ENCODE measurements at places on chromosomes 13 and 19.

DNA sequence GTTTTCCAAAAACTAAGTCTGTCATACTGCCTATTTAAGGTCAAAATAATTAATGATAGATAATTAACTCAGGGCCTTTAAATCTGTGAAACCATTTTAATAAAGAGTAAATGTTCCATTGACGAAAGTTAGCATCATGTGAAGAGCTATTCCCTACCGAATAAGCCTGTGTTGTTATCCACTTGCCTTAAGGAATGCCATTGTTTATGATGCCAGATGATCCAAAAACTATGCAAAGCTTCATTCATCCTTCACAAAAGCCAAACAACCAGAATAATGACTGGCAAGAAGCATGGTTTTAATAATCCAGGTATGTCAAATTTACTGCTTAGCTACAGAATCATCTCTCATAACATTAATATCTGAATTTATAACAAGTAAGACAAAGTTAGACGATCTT is 6.5 kb upstream of the GPC6 start:
- no peak for DNase-seq

DNA sequence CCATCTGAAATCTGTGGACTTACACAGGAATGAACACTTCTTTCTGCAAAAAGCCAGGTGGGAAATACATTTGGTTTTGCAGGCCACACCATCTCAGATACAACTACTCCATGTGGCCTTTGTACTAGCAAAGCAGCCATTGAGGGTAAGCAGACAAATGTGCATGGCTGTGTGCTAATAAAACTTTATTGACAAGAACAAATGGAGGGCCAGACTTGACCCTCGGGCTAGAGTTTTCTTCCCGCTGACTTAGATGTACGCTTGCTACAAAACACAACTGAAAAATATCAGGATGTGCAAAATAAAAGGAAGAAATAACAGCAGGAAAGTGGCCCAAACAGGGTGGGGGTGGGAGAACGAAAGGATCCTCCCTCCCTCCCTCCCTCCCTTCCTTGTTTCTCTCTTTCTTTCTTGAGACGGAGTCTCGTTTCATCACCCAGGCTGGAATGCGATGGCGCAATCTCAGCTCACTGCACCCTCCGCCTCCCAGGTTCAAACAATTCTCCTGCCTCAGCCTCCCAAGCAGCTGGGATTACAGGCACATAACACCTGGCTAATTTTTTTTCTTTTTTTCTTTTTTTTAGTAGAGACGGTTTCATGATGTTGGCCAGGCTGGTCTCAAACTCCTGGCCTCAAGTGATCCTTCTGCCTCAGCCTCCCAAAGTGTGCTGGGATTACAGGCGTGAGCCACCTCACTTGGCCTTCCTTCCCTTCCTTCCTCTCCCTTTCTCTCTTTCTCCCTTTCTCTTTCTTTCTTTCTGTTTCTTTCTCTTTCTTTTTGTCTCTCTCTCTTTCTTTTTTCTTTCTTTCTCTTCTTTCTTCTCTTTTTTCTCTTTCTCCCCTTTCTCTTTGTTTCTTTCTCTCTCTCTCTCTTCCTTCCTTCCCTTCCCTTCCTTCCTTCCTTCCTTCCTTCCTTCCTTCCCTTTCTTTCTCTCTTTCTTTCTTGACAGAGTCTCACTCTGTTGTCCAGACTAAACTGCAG is 29.3 kb downstream of the CCL25 start:
- no peak for DNase-seq

DNA sequence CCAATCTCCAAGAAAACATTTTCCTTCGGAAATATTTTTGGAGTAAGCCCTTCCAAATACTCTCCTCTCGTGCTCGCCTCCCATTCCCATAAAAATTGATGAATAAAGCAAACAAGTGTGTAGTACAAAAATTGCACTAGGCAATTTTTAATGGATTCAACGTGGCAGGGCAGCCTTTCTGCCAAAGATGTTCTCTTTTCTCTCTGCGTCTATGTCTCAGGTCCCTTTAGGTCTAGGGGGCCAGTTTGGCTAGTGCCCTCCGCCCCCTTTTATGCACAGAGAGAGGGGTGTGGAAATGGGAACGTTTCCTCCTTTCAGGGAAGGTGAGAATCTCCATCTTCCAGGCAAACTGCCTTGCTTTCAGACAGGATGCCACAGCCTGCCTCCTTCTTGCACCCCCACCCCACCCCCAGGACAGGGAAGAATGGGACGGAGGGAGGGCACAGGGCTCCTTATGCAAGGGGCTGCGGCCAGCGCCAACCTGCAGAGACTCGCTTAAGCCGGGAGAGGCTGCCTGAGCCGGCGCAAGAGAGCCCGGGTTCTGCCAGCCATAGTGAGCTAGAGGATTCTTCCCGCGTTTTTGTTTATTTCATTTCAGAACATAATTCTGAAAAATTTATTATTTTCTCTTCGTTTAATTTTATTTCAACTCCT is 2.7 kb upstream of the ZIC2 start:
- no peak for DNase-seq

- DNase-seq, result no peak
These were observed 12.0 kb upstream of the KCNC3 start for GRCh38 chr19:50341091-50341564.
